ENCODE measurements at places on chromosomes 16 and 17.

DNA sequence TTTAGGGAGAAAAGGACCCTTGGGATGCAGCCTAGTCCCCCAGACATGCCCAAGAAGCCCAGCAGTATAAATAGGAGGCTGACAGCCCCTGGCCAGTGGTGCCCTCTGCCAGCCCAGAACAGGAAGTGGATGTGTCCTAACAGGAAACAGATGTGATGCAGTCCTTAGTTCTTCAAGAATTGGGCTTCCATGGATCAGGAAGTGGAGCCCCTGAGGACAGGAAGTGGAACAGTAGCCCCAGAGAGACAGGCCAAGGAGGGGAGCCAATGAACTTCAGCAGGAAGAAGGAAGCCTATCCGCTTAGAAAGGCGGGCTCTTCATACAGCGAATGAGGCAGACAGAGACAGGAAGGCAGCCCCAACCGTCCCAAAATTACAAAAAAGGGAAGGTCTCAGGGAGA, 7.2 kb downstream of the CTF1 start:
- no peak for DNase-seq

GRCh38 chr16:80852261-80852872, 48.0 kb upstream of the CDYL2 start:
- DNase-seq = no peak

GRCh38 chr16:9151597-9151996, 60.2 kb downstream of the HAPSTR1 start:
- DNase-seq = no peak

GRCh38 chr16:14244196-14245010, 173.3 kb downstream of the MRTFB start:
- DNase-seq = no peak

- no peak for DNase-seq
Measured at GRCh38 chr17:5785867-5786509, 201.7 kb upstream of the NLRP1 start.

- DNase-seq = no peak
Measured at GRCh38 chr16:12998361-12999085, 97.1 kb downstream of the SHISA9 start.

GRCh38 chr17:72046643-72047612, 73.9 kb upstream of the SOX9 start:
- no peak for DNase-seq

DNA sequence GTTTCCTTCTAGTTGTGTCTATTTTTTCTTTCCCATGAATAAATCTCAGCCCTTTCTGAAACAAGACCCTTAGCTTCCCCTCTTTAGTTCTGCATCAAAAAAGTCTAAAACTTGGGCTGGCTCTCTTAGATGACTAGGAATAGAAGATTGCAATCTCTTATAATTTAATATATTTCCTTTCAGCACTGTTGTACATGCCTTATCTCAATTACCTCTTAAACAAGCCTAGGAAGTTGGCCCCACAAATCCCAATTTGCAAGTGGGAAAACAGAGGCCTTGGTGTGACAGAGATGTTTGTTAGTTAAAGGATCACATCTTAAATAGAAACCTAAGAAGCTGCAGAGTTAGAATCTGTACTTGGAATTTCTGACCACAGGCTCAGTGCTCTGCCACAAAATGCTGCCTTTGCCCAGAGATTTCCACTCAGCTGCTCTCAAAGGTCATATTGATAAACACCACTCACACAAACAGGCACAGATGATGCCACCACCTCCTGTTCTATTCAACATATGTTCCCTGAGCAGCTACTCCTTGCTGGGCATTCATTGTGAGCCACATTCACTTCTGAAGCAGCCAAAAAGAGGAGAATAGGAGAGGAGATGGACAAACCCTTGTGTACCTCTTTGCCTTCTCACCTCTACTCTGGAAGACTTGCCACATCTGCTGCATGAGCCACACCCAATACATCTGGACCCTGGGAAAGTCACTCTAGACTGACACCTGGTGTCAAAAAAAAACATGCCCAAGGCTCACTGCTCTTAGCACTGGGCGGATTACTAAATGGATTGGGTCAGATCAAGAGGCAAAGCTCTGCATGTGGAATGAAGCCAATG, 5.5 kb downstream of the CCDC182 start:
- no peak for DNase-seq

DNA sequence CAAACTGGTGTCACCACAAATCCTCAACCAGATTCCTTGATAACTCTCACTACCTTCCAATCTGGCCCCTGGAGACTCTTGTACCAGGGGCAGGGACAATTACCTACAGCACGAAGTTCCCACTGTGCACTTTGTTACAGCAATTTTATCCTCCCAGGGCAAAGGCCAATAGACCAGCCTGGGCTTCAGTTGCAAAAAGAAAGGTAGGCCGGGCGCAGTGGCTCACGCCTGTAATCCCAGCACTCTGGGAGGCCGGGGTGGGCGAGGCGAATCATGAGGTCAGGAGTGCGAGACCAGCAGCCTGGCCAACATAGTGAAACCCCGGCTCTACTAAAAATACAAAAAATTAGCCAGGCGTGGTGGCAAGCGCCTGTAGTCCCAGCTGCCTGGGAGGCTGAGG, 36.9 kb downstream of the USP7 start:
- DNase-seq = no peak

- no peak for DNase-seq
Measured at GRCh38 chr17:68542698-68543463, 30.7 kb downstream of the PRKAR1A start.

DNA sequence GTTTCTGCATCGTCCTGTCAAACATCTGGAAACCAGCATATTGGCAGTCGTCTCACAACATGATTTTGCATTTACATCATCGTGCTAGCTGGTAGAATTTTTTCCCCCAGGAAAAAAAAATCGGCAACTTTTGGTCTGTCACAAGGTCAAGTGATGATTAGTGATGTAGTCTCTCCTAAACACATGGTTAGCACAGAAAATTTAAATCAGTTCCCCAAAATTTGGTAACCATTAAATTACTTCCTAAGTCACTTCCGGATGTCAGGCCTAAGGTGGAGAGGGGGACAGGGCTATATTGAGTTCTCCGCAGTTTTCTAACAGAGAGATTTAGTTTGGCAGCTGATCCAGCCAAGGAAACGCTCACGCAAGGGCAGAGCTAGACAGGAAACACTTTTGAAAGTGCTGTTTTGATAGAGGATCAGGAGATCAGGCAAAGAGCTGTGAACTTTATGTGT, 271.0 kb upstream of the TBX2 start:
- no peak for DNase-seq

DNA sequence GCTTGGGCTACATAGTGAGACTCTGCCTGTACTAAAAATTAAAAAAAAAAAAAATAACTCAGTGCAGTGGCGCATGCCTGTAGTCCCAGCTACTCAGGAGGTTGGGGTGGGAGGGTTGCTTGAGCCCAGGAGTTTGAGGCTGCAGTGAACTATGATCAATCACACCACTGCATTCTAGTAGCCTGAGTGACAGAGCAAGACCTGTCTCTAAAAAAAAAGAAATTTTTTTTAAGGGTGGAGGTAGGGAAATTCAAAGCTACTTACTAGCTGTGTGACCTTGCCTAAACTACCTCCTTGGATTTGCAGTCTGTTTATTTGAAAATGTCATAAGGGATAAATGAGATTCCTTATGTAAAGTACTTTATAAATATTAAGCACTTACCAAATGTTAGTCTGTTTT, 3.4 kb upstream of the SMPD3 start:
- DNase-seq = no peak

GRCh38 chr17:44223541-44224071, 4.1 kb upstream of the UBTF start:
- DNase-seq = no peak

DNA sequence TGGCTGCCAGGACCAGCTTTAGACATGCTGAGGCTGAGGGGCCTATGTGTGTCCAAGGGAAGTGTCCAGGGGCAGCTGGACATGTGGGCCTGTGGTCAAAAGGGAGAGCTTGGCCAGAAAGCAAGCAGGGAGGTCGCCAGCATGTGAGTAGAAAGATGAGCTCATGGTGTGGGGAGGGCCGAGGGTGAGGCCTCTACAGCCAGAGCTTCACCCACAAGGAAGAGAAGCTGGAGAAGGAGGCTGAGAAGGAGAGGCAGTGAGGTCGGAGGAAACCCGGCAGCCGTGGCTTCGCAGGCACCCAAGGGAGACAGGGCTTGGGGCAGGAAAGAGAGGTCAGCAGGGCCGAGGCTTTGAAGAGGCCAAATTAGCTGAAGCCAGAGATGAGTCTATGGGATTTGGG, 4.0 kb upstream of the HSD11B2 start:
- DNase-seq = no peak

- DNase-seq = no peak
Measured at GRCh38 chr16:31395647-31396046, 2.5 kb downstream of the ITGAD start.

DNA sequence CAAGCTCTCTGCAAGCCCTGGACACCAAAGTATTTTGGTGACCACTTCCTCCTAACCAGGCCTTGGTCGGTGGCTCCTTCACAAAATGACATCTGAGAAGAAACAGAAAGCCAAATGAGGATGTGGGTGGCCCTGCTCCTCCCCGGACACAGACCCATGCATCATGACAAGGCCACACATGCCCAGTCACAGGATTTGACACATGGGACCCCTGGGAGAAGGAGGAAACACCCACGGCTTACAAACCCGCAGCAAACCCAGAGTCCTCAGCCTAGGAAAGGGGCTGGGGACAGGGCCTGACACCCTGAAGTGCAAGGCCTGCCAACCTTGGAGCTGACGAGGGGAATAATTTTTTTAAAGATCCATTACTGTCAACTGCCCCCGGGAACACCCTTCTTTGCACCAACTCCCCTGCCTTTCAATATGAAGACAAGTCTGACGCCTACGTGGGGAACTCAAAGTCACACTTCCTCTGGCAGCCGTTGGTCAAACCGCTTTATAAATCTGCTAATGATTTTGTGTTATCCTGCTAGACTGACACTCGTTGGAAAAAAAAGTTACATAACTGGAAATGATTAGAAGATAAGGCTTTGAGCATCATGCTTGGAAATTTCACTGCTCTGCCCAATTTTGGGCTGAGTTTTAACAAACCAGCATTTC, 41.3 kb downstream of the GAS7 start:
- no peak for DNase-seq

GRCh38 chr16:85975451-85975981, 76.6 kb downstream of the IRF8 start:
- no peak for DNase-seq

GRCh38 chr16:25108054-25108453, 3.5 kb upstream of the LCMT1 start:
- DNase-seq = peak; percentile 54

GRCh38 chr17:31379597-31380205, 11.8 kb upstream of the RAB11FIP4 start:
- DNase-seq = no peak

DNA sequence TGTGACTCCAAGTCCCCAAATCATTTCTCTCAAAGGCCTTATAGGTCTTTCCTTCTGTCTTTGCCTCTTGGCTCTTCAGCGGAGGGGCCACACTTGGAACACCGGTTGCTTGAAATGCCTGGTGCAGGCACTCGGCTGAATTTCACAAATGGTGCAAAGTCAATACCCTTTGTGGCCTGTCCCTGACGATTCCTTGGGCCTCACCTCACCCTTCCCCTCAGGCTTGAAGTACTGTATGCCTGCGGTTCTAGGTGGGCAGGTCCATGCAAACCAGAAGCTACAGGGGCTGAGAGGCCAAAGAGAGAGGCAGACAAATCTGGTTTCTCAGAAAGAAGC, 4.1 kb upstream of the B9D1 start:
- DNase-seq = no peak

- DNase-seq = no peak
Measured at GRCh38 chr16:23293016-23293415, 9.1 kb upstream of the SCNN1B start.

DNA sequence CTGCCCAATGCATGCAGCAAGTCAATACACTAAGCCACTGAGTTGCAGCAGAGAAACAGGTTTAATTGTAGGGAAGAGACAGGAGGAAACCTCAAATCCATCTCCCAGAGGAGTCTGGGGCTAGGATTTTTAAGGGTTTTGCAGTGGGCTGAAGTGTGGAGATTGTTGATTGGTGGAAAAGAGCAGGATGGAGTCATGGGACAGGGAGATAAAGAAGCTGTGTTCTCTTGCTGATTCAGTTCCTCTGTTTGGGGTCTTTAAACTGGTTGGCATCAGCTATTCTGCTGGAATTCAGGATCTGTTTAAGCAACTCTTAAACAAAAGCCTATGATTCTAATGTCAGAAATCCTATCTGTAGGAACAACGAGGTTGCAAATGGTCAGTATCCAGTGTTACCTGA, 180.8 kb upstream of the CACNG3 start:
- no peak for DNase-seq

DNA sequence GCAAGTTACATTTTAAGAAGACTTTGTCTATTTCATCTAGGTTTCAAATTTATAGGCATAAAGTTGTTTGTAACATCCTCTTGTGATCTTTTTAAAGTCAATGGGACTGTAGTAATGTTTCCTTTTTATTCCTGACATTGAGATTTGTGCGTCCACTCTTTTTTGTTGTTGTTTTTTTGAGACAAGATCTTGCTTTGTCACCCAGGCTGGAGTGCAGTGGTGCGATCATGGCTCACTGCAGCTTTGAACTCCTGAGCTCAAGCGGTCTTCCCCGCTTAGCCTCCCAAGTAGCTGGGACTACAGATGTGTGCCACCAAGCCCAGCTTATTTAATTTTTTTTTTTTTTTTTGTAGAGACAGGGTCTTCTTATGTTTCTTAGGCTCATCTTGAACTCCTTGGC, 29.9 kb downstream of the RPTOR start:
- no peak for DNase-seq

- no peak for DNase-seq
Measured at GRCh38 chr17:10155371-10156076, 42.9 kb downstream of the GAS7 start.

- DNase-seq = no peak
Measured at GRCh38 chr17:80671039-80671824, 126.6 kb downstream of the RPTOR start.

- no peak for DNase-seq
Measured at GRCh38 chr16:46712911-46713310, 23.5 kb downstream of the ORC6 start.

DNA sequence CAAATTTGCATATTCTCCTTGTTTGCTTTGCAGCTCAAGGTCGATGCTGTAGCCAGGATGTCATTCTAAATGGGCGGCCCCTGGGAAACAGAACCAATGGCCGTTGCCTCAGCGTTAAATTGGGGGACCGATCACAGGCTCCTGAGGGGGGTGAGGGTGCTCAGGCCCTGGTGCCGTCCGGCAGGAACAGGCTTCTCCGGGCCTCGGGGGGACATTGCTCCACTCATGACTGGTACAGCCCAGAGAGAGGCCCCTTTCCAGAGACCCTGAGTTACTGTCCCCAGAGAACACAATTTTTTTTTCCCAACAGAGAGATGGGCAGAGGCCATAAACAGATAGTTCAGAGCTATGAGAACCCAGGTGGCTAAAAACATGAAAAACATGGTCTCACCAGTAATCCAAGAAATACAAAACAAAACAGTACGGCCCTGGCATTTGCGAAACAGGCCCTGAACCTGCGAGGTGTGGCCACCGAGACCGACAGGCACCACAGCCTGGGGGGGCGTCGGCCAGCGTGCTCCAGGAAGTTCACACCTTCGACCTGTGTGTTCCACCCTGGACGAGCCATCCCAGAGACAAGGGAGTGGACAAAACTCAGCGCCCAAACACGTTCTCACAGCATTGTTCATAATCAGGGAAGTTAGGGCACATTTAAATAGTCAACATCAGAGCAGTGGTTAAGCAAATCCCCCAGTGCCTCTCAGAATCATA, 82.8 kb downstream of the METRNL start:
- no peak for DNase-seq

GRCh38 chr16:72566174-72566573, 394.2 kb upstream of the PMFBP1 start:
- no peak for DNase-seq

All from activated CD8-positive, alpha-beta memory T cell treated with anti-CD3 and anti-CD28 coated beads, Interleukin-2, amount 50 U/mL, for 4 hours (primary cell).